ENCODE measurements at places on chromosomes 4 and X.

DNA sequence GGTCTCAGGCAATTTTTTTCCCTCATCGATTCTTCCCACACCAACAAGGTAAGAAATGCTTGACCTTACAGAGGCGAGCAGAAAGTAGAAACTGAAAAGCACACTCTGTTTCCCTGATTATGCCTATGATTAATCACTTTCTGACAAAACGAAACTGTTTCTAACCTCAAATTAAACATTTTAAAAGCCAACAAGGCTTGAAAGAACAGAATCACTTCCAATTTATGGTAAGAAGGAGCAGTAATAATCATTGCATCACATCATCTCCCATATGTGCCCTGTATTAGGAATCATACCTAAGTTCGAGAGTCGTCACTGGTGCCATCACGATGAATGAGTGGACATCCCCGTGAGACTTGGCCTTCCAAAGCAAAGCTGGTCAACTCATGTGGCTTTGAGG is 12.5 kb upstream of the CXCL13 start:
- no peak for DNase-seq

- DNase-seq: no peak
These were observed 117.5 kb downstream of the TSPAN7 start for GRCh38 chrX:38678821-38679220.

DNA sequence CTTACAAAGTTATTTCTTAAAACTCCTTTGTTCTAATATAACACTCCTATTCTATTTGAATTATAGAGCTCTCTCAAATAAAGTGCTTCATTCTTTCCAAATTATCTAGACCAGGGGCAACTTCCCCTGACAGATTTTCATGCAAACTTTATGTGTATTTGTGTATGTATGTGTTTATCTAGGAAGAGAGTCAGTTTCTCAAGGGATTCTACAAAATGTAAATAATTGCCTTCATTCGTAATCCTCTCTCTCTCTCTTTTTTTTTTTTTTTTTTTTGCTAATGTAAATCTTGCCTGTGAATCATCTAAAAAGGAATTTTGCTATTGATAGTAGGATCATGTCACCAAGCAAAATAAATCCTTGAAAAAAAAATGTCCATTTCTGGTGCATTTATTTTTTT is 38.9 kb upstream of the RBPJ start:
- no peak for DNase-seq

- no peak for DNase-seq
These were observed 174.5 kb downstream of the IL15 start for GRCh38 chr4:141810712-141811375.

DNA sequence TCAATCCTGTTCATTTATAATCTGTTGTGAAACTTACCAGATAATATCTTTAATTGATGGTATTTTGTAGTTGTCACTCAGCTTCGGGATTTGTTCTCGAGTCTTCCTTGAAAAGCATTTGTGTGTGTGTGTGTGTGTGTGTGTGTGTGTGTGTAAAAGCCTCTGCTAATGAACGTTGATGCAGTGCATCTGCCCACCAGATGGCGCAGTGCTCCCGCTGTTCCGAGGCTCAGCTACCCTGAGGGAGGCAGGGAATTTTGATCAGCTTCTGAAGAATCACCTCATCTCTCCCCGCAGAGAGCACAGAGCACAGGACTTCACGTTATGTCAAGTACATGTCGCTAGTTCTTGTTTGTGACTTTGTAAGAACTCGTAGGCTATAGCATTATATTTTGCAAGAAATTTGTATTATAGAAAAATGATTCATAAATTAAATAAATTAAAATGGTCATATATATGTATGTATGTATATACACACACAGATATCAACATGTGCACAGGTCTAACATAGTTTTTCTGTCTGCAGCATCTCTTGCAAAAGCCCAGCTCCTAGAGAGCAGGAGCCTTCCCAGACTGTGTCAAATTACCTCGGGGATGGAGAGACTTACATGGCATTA is 316.7 kb upstream of the IGFBP7 start:
- DNase-seq: peak; percentile 4

GRCh38 chr4:122914938-122915337 is 7.5 kb downstream of the NUDT6 start:
- no peak for DNase-seq

- no peak for DNase-seq
These were observed 390.9 kb downstream of the TEX13C start for GRCh38 chrX:125710403-125711062.

GRCh38 chr4:107683873-107684272 is 36.2 kb downstream of the PAPSS1 start:
- DNase-seq: no peak

DNA sequence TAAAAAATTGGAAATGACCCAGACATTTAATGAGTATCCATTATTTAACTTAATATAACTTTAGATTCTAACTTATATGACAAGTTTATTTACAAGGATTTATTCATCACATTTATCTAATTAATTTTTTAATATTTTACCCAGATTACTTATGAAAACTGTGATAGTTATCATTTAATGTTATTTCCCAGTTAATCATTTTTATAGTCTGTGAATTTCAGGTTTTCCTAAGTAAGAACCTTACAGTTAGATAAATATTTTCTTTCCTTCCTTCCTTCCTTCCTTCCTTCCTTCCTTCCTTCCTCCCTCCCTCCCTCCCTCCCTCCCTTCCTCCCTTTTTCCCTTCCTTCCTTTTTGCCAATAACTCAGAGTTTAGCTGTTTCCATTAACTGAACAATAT is 14.8 kb upstream of the FHDC1 start:
- no peak for DNase-seq

GRCh38 chrX:71365356-71365874 is 742 bp upstream of the TAF1 start:
- DNase-seq: no peak

- no peak for DNase-seq
These were observed 250 bp downstream of the USP9X start for GRCh38 chrX:41085512-41085877.

GRCh38 chr4:119810001-119810400 is 181.4 kb upstream of the PDE5A start:
- DNase-seq: no peak

GRCh38 chrX:75113664-75114063 is 42.4 kb downstream of the ABCB7 start:
- no peak for DNase-seq

DNA sequence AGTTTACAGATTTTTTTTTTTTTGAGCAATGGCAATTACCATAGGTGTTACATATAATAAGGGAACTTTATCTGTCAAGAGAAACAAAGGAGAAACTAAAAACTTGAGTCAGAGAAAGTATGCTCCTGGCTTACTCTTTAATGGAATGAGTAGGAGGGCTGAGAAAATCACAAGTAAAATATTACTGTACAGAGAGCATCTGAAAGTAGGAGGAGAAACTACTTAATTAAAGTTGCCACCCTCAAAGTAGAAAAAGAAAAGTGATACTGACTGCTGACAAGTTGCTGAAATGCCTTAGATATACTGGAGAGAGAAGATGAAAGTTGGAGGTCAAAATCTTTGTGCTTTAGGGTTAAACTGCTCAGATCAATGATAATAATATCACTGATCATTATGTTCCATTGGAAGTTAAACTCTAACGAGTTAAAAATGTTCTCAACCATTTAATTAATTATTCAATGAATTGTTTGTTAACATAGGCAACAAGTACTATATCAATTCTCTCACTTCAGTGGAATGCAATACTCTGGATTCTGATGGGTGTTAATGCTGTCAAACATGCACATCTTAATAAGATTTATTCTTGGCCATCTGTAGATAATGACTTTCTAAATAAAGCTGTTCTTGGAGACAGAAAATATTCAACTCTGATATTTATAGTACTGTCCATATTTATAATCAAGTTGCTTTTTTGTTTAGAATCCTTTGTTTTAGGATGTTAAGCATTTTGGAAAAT is 61.2 kb upstream of the CAMK2D start:
- peak; percentile 14 for DNase-seq
